Activated effector memory CD4-positive, alpha-beta T cell treated with anti-CD3 and anti-CD28 coated beads, Interleukin-2, amount 50 U/mL, for 16 hours (primary cell): ENCODE measurements at places on chromosomes 11 and 22.

DNA sequence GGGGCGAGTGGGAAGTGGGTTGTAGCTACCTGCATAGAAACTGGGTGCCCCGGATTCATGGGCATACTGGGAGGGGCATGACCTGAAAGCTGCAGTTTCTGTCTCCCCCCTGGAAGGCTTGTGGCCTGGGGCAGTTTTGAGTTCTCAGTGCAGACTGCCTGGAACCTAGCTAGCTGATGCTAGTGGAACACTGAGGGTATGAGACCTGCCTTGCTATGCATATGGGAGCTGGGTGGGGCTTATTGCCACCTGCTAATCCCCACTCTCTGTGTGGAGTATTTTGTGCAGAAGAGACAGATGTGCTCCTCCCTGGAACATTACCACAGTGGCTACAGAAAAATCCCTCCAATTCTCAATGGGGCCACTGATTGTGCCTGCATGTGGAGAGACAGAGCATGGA, 11.7 kb upstream of the OR56B4 start:
- no peak for DNase-seq

- no peak for DNase-seq
Observed at GRCh38 chr11:3971756-3972404, 116.4 kb downstream of the STIM1 start.

GRCh38 chr11:11401960-11402535, 49.0 kb upstream of the CSNK2A3 start:
- no peak for DNase-seq

DNA sequence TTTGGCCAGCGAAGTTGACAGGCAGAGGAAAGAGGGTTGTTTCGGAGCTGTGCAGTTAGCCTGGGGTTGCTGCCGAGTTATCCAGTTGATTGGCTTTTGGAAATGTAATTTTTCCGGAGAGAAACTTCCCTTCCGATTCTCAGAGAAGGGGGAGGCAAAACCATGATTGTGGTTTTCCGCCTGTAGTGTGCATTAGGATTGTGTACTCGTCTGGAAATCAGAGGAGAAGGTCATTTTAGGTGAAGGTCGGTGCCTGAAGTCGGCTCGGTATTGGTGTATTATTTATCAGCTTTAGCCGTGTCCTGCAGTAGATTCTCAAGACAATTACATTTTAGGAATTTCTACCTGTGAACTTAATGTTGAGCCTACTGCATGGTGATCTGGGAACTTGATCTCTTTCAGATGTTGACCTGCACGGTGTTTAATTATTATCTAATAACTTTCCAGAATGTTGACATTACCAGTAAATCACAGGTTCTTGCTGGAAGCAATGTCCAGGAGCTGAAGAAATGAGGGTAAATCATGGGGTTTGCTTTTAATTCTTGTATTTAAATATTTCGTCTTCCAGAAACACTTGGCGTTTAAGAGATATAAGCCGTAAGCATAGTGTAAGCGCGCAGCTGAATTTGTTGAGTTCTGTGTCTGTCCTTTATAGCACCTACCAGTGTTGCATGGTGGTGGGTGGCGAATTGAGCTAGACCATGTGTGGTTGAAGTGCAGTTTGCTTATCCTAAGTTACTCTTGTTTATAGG, 1.3 kb downstream of the ARHGEF12 start:
- no peak for DNase-seq

- DNase-seq = peak; percentile 90
Observed at GRCh38 chr11:57349491-57350274, 11.5 kb downstream of the P2RX3 start.

GRCh38 chr11:45147891-45148675, 1.6 kb downstream of the PRDM11 start:
- peak; percentile 44 for DNase-seq

DNA sequence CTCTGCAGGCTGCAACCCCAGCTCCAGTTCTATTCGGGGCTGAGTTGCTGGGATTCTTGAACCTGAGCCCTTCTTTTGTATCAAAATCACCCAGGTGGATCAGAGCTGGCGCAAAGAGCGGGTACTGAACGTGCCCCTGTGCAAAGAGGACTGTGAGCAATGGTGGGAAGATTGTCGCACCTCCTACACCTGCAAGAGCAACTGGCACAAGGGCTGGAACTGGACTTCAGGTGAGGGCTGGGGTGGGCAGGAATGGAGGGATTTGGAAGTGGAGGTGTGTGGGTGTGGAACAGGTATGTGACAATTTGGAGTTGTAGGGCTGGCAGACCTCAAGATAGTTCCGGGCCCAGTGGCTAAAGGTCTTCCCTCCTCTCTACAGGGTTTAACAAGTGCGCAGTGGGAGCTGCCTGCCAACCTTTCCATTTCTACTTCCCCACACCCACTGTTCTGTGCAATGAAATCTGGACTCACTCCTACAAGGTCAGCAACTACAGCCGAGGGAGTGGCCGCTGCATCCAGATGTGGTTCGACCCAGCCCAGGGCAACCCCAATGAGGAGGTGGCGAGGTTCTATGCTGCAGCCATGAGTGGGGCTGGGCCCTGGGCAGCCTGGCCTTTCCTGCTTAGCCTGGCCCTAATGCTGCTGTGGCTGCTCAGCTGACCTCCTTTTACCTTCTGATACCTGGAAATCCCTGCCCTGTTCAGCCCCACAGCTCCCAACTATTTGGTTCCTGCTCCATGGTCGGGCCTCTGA, 3.8 kb downstream of the FOLR1 start:
- DNase-seq = peak; percentile 50
